ENCODE measurements at places on chromosomes 16 and 17.

GRCh38 chr16:87406495-87407088 is 14.5 kb downstream of the MAP1LC3B start:
- DNase-seq, result no peak

DNA sequence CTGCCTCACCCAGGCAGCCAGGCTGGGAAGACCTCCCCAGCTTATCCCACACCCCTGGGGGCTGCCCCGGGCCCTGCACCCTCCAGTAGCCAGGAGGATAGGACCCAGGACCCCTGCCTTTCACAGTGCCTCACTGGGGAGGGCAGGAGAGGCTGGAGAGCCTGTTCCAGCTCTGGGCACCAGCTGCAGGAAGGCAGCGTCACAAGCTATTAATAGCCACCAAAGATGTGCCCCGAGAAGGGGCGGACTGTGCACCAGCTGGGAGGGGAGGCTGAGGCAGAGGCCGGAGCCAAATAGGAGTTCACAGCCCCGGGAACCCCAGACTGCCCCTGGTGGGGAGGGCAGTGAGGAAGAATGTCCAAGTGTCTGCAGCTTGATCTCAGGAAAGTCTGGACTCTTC is 8.8 kb downstream of the SBK1 start:
- no peak for DNase-seq

DNA sequence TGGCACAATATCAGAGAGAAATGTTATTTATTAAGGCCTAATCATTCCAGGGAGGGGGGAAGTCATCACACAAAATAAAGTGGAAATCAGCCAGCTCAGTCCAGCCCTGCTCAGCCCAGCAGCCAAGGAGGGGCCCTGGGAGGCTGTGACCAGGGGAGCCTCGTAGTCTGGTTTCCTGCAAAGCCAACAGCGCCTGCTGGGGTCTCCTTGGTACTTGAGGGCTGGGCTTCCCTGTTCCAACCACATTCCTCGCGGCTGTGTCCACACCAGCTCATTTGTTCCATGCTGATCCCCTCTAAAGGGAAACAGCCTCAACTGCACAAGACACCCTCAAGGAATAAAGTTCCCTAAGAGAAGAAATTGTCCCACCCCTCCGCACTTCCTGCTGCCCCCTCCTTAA is 154.0 kb downstream of the TMEM132E start:
- no peak for DNase-seq

GRCh38 chr16:65509172-65509571 is 387.3 kb upstream of the CDH11 start:
- DNase-seq, result no peak

GRCh38 chr16:291539-291938 is 8.6 kb downstream of the PDIA2 start:
- no peak for DNase-seq

DNA sequence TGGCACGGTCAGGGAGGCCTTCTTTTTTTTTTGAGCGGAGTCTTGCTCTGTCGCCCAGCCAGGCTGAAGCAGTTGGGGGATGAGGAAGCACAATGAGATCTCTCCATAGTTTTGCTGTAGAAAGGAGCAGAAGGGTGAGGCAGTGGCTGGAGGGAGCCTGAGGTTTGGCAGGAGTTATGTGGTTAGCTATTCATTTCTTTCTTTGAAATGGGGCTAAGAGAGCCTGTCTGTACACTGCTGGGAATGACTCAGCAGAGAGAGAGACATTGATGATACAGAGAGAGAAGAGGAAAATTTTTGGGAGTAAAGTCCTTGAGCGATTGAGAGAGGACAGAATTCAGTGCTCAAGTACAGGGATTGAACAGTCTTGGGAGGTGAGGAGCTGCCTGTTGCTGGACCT is 22.1 kb downstream of the NOS2 start:
- DNase-seq, result no peak

DNA sequence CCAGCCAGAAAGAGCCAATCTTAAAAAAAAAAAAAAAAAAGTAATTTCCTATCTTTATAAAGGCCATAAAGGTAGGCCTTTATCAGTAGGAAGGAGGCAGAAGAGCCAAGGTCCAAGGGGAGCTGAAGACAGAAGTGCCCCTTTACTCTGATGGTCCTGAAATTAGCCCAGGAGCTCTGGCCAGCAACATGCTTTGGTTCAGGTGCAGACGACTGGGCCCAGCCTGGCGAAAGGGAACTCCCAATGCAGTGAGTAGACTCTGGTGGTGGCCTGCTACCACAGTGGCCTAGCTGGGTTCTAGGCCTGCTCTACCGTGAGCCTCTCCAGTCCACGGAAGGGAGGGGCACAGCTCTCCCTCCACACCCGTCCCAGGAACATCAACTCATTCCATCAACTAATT is 23.1 kb upstream of the MEIOB start:
- no peak for DNase-seq

DNA sequence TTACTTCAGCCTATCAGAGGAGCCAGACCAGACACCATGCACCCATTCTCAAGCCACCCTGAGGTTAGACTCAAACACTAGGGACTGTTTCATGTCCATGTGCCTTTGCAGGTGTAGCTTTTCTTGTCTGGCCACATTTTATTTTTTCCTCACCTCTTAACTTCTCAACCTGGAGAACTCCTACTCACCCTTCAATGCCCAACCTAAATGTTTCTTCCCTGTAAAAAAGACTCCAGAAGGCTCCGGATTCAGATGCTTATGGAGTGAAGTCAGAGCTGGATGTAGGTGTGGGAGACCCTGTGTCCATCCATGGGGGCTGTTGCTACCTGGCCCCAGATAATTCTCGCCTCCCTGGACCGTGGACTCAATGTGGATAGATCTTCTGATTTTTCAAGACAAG is 44.0 kb upstream of the NLRP1 start:
- no peak for DNase-seq

DNA sequence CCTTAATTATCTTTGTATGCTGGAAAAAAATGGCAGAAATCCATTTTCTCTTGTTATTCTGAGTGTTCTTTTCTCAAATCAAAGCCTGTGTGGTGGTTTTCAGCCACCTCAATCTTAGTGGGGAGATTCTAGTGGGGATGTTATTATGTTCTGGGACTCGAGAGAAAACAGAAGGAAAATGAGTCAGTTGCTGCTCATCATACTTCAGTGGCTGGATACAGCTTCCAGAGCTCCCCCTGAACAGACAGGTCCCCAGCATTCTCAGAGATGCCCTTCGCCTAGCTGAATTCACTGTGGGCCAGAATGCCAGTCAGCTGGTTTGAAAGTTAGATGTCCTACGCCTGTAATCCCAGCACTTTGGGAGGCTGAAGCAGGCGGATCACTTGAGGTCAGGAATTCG is 8.5 kb downstream of the ST6GALNAC1 start:
- no peak for DNase-seq

DNA sequence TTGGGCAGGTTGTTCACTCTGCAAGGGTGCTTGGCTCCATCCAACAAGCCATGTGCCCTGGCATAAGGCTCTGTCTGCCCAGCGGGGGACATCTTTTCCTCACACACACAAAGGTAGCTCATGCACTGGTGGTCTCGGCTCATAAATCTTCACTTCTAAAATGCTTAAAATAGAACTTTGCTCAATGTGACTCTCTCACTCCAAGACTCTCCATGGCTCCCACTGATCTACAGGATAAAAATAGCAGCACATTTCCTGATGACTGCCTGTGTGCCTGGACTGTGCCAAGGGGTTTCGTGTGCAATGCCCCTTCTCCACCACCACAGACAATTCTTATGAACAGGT is 15.1 kb upstream of the CIBAR2 start:
- no peak for DNase-seq

DNA sequence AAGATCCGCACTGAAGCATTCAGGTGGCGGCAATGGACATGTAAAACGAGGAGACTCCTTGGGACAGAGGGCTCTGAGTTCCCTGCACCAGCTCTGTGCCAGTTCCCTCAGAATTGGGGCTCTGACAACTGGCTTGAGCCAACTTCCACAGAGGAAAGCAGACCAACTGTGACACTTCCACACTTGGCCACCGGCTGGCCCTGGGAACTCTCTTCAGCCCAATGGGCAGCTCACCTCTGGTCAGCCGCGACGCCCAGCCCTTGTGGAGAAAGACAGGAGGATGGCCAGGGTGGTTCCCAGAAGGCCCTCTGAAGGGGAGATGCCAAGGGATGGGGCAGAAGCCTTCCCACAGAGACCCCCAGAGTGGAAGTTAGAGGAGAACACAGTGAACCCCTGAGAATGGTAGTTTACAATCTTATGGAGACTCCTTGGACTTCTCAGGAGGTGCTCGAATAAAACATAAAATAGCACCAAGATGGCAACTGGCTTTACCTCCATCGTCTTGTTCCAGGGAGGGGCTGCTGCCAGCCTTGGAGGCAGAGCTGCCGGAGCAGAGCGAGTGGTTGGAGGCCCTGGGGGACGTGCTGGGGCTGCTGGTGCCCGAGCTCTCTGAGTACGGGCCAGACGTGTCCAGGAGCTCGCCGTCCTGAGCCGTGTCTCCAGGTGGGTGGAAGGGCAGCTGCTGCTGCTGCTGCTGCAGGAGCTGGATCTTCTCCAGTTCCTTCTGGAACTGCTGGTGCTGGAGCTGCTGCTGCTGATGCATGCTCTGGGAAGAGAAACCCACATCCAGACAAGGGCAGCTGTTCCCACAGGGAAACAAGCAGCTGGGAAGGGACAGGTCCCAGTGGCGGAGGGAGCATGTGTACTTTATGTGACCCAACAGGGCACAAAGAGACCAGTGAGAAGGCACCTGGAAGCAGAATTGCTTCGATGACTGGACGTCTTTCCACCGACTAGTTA is 35.0 kb upstream of the ICAM2 start:
- no peak for DNase-seq

DNA sequence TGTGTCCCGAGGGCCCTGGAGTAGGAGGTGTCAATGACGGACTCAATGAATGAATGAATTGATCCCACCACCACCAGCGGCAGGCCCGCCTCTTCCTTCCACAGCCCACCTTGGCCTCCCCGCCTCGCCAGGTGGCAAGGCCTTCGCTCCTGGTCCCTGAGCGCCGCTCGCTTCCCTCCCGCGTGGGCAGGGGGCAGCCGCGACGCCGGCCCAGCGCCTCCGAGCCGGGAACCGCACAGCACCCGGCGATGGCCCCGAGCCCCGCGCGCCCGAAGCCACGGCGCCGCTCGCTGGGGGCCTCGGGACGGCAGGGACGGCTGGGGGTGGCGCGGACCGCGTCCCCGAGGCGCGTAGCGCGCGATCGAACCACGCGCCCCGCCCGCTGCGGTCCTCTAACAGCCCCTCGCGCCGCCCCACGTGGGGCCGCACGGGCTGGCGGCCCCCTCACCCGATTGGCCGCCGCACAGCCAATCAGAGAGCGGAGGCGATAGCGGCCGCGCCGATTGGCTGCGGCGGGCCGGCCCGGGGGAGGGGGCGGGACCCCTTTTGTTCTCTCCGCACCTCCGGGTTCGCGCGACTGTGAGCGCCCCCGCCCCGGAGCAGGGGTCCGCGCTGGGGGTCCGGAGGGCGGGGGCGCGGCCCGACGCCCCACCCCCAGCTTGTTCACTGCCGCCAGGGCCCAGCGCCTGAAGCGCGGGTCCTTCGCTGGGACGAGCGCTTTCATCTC is 31.4 kb downstream of the ACTG1 start:
- DNase-seq, result peak; percentile 46

DNA sequence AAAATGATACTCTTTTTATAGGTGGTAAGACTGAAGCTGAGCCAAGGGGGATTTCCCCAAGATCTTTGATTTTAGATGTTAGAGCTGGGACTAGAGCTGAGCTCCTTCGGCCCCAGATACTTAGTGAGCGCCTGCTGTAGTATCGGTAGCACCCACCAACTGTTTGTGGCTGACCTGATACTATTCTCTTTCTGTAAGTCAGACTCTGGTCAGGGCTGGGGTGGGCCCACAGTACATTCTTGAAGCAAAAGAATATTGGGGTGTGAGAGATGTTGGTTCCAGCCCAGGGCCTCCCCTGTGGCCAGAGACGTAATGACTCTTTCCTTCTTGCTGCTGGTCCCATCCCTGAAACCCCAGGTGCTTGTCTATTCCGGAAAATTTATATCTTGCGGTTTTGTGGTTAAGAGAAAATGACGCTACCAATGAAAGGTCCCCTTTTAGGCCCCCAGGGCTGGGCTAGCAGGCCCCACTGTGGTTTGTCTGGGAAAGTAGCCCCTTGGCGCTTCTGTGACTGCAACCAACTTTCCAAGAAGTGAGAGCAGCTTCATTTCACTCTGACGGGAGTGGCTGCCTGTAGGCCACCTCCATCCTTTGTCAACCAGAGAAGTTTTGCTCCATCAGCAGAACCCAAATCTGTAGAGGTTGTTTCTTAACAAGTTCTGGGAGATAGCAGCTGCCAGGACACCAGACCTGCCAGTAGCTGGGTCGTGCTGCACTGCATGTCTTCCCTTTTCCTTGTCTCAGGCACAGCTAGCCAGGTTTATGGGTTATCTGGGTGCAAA is 86.4 kb upstream of the LGALS9 start:
- DNase-seq, result peak; percentile 80

- no peak for DNase-seq
Observed at GRCh38 chr17:77869665-77870132, 88.8 kb upstream of the TNRC6C start.

DNA sequence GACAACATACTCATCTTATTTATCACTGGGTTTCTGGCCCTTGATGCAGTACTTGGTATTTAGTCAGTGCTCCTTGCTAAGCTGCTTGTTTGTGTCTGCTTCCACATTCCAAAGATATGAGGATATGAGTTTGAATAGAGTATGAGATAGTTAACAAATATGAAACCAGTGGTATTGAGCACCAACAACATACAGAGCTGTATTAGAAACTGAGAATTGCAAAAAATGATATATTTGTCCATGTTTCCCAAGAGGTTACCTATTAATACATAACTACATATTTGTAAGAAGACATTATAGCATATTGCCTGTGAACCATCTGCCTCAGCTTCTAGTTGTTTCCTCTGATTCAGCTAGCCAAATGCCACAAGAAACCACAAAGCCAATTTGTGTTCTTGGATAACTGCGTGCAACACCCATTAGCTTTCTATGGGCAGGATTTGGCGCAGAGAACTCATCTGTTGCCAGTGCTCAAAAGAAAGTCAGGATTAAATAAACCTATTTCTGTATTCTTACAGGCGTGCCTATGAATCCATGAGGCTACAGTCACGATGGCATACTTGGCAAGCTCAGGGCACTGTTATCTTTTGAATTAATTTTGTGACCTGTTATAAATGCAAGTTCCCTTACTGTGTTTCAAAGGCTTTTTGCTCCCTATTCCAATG is 194.4 kb downstream of the MAP2K6 start:
- DNase-seq, result no peak

DNA sequence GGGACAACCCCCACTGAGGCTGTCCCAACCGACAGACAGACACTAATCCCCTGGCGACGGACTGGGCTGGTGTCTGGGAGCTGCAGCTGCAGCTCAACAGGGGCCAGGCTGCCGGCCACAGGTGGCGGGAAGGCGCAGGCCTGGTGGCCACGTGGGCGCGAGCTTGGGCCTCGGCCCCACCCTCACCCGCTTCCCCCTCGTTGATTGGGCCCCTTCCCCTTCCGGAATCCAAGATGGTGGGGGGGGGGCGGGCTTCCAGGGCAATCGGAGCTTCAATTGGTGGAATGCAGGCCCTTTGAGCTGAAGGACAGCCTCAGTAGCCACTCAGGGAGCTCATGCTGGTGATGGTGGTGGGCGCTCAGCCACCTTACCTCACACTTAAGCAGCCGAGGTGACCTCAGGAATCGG is 8.7 kb upstream of the TBX4 start:
- no peak for DNase-seq

Data from stimulated activated CD4-positive, alpha-beta T cell treated with anti-CD3 and anti-CD28 coated beads, Interleukin-15, amount 100 ng/mL, for 48 hours (primary cell).